T-helper 2 cell treated with Interferon-gamma antibody and Interleukin-4, amounts not matched to agents 5 μg/mL and 100 μg/mL, for 36 hours (primary cell): ENCODE measurements at places on chromosomes 12 and 14.

GRCh38 chr14:89807892-89808291, 146.6 kb downstream of the EFCAB11 start:
- no peak for DNase-seq

DNA sequence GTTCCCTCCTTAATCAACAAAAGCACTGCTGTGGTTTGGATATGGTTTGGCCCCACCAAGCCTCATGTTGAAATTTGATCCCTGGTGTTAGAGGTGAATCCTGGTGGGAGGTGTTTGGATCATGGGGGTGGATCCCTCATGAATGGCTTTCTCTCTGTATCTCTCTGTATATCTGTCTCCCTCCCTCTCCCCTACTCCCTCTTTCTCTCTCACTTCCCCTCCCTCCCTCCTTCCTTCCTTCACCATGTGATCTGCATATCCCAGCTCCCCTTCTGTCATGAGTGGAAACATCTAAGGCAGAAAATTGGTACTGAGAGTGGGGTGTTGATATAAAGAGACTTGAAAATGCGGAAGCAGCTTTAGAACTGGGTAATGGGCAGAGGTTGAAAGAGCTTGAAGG, 5.2 kb downstream of the GSKIP start:
- no peak for DNase-seq

DNA sequence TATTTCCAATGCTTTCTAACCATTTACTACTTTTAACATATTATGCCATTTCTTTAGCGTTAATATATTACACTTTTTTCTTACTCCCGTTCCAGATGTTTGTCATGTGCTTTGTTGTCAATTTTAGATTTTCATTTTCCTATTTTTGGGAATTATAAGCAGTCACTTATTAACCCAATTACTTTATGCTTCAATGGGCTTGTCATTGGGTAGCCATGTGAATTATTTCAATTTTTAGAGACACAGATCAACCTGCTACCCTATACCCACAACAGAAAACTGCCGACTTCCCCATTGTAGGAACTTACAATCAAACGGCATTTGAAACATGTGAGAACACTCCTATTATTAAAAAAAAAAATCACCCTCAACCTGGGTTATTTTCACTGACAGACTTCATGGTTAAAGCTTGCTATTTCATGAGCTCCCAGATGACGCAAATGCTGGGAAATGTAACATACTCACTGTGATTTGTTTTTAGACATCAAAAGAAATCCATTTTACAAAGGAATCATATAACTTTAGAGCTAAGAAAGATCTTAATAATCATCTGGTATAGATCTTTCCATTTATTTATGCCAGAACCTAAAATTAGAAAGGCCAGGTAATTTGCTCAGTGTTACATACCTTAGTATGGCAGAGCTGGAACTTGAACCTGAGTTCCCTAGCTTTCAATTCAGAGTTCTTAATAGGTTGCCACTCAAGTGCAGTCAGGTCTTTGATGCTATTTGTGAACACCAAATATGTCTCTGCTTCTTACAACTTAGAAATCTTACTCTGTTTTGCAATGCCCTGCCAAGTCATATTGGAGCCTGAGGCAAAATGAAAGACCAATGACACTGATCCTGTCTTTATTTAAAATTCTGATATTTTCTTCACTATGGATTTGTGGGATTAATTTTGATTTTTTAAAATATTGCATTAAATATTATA, 340.4 kb downstream of the RAD51B start:
- no peak for DNase-seq

GRCh38 chr14:105043641-105044040, 21.6 kb downstream of the GPR132 start:
- DNase-seq, result no peak

GRCh38 chr12:132600048-132601032, 10.0 kb downstream of the LRCOL1 start:
- peak; percentile 22 for DNase-seq

DNA sequence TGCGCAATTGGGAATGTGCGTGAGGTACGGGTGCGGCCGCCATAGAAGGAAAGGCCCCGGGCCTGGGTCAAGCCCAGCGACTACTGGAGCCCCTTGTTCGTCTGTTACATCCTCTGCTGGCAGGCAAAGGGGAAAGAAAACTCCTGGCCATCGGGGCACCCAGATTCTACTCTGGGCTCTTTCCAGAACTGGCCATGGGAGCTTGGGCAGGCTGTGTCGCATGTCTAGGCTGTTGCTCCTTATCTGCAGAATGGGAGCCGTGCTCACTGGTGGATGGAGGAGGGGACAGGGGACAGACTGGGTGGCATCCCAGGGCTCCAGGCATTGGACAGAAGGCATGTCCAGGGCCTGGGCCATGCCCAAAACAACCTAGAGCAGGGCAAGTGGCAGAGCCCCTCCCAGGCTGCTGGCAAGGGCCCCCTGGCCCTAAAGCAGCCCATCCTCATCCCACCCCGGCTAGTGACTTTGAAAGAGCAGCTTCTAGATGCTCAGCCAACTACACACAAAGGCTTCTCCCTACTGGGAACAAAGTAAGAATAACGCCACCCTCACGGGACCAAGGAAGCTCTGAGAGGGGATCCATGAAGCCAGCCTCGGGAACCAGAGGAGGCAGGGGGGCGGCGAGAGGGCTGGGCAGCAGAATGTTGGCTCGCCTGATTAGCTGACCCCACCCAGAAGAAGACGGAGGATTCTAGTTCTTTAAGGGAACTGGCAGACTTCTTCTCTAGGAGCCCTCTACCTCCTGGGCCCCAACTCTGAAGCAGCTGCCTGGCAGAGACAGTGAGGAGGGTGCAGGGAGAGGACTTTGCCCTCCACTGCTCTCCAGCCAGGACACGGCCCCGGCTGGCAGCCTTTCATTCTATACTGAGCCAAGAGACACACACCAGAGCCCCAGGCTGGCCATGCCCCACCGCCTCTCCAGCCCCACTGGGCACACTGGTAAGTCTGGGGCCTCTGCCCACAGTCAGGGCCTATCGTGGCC, 96.8 kb downstream of the SINHCAF start:
- DNase-seq, result no peak

DNA sequence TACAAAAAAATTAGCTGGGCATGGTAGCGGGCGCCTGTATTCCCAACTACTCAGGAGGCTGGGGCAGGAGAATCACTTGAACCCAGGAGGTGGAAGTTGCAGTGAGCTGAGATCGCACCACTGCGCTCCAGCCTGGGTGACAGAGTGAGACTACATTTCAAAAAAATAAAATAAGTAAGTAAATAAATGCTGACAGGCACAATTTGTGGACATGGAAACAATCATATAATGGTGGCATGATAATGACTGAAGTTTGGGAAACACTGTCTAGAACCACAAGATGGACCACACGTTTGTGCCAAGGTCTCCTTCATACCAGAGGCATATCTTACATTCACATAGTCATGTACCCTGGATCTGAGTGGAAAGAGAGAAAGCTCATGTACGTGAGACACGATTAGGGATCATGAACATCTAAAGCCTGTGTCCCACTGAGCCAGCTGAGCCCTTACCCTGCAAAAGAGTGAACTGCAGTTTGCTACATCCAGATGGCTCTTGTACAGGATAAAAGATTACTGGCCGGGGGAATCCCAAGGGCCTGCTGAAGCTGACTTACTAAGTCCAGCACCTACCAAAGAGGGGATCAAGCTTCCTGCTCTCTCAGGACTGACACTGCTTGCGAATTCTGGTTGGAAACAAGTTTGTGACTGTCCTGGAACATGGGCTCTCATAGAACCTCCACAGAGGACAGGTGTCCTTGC, 62.9 kb downstream of the TRAFD1 start:
- DNase-seq, result no peak

DNA sequence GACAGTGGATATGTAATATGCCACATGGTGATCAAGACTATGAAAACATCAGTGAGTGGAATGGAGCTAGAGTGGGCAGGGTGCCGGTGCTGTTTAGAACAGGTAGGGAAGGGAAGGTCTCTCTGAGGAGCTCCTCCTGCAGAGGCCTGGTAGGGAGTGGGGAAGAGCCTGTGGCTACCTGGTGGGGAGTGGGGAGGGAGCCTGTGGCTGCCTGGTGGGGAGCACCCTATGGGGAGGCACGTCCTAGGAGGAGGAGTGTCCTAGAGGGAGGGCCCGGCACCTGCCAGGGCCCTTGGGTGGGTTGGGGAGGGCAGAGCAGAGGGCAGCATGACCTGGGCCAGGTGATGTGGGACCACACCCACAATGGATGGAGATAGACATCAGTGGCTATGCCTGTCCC, 122.6 kb downstream of the ADGRD1 start:
- DNase-seq, result no peak

DNA sequence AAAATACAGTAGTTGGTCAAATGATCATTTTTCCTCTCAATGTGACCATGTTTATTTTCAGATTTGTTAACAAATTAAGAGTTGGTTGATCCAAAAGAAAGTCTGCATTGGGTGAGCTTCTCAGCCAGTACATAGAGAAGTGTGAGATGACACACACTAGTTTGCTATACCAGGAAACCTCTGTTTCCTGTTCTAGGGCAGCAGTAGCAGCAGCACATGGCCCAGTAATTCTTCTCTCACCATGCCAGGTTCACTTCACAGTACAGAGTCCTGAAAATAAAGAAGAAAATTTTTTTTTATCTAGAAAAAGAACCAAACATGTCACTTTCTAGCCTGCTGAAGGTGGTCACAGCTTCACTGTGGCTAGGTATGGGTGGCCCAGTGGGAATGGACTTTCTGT, 250.2 kb upstream of the OR4E1 start:
- DNase-seq, result no peak

GRCh38 chr12:109738878-109739665, 25.4 kb downstream of the FAM222A start:
- DNase-seq, result no peak

- no peak for DNase-seq
Observed at GRCh38 chr14:80215756-80216581, 4.7 kb upstream of the DIO2 start.

- DNase-seq, result no peak
Observed at GRCh38 chr12:56872366-56872765, 61.8 kb downstream of the SDR9C7 start.

DNA sequence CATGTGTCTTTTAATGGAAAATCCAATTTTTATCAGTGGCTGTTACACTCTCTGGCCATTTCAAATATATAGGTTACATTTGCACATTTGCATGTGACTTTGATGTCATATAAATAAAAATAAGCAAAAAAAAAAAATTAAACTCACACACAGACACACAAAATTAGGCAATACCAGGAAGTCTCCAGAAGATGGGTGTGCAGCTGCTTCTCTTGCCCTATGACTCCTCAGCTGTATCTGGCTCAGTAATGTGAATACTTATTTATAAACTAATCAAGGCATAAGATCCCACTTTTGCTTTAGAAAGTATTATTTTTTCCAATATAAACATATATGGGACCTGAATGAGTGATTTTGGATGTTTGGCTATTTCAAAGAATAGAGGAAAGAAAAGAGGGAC, 461.1 kb downstream of the LRIG3 start:
- DNase-seq, result no peak
